ENCODE measurements at places on chromosomes 5 and 9.

GRCh38 chr9:129133082-129133481, 21.9 kb downstream of the PTPA start:
- DNase-seq, result no peak

DNA sequence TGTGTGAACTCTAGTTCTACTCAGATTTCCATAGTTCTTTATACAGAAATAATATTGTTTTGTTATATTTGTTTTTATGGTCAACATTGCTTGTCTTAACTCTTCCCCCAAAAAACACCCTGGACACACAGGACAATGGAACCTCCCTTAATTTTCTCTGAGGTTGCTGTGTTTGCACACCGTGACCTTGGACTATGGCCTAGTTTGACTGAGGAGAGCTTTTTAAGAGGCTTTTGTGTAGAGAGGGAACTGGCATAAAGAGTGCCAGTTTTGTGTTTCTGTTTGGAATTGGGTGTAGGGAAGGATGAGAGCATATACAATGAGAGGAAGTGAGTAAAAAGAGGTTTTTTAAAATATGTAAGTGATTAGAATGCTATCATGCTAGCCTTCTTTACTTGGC, 101.1 kb upstream of the MEF2C start:
- no peak for DNase-seq

DNA sequence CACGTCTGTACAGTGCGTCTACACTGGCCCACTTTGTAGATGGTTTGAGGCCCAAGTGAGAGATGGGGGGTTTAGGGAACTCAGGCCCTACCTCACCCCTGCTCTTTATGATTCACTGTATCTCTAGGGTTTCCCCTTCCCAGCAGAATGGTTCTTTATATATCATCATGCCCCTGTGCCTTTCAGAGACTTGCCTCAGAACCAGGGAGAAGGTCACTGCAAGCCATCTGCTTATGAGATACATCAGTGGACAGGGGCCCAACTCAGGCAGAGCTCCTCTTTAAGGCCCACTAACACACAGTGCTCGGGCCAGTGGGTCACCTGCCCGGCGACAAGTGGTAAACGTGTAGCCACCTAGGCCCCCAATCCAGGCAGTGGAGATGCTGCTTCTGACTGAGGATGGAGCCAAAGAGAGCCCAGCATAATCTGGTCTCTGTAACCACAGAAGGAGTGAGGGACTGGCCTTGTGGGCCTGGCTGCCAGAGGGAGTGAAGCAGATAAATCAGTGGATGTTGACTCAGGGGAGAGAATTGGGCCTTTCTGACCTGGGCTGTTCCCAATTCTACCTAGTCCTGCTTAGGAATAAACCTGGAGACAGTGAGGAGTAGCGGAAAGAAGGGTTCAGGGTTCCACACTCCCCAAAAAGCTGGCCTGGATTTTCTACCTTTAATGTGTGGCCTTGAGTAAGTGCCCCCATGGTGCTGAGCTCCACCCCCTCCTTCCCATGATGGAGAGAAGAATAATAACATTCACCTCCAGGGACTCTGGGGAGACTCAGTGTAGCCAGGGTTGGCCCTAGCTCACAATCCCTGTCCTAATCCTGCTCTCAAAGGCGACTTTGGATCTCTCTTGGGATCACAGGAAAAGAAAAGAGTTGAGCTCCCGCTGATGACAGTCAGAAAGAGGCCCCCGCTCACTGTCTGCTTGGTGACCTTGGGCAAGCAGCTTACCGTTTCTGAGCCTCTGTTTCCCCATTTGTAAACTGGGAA, 2.8 kb upstream of the DUSP1 start:
- no peak for DNase-seq

DNA sequence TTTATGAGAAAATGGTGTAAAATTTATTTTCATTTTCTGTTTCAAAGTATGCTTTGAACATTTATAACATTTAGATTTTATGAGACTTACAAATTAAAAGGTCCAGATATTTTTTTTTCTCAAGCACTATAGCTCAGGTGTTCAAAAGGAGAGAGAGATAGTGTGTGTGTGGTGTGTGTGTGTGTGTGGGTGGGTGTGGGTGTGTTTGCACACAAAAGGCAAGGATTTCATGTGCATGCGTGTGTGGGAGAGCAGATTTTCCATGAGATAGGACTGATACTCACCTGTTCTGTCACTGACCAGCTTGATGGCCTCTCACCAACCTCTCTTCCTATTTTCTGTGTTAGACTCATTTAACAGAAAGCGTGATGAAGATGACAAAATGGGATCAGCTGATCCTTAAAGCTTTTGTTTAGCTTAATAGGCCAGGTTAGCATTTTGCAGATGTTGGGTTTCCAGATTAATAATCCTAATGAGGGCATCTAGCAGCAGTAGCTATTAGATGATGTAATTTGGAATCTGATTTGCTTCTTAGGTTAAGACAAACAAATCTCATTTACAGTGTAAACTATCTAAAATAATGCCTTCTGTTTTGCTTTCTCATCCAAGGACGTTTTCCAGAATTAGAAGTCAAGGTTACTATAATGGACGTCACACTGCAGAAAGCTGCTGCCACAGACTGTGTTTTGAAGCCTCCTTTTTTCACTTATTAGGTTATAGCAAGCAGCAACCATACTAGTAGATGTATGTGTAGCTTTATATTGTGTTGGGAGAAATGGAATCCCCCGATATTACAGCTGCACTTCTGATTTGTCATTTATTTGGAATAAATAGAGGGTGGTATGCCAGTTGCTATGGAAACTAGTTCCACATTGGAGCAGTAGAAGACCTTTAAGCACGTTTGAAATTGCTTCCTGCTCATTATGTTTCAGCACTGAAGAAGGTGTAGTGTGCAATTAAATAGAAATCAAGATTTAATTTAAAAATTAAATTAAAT, 355.6 kb downstream of the TAF11L14 start:
- no peak for DNase-seq

DNA sequence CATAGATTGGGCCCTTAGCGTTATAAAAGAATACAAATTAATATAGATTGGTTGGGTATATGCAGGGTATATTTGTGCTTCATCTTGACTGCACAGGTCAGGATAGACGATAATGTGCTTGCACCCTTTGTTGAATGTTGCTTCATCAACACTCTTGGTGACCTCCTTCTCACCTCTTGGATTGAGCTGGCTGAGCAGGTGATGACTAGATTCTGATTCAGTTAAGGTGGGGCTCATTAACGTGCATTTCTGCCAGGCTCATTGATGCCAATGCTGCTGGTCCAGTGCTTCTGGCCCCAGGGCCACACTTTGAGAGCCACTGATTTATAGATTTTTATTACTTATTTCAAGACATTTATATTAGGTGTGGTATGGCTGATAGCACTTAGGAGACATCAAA, 27.7 kb downstream of the PCSK5 start:
- no peak for DNase-seq

DNA sequence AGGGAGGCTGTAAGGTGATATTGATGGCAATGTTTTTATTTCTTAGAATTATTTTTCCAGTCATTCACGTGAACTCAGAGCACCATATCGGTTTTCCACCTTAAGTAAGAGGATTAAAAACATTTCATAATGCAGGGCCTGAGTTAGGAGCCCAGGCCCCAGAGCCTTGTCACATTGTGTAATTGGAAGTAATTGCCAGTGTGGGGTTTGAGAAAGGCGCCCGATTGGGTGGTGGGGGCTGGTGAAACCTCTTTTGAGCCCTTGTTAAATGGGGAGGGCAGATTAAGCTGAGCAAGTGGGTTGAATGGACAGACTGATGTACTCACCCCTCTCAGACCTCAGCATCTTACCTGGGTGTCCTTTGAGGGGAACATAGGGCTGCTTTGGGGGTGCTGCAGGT, 116.7 kb upstream of the PITX1 start:
- DNase-seq, result no peak

- no peak for DNase-seq
Measured at GRCh38 chr9:127777368-127777980, 992 bp downstream of the SH2D3C start.

- DNase-seq, result no peak
Measured at GRCh38 chr9:124030969-124031451, 19.4 kb downstream of the LHX2 start.

- DNase-seq, result no peak
Measured at GRCh38 chr9:98563212-98563907, 145.4 kb downstream of the GABBR2 start.

DNA sequence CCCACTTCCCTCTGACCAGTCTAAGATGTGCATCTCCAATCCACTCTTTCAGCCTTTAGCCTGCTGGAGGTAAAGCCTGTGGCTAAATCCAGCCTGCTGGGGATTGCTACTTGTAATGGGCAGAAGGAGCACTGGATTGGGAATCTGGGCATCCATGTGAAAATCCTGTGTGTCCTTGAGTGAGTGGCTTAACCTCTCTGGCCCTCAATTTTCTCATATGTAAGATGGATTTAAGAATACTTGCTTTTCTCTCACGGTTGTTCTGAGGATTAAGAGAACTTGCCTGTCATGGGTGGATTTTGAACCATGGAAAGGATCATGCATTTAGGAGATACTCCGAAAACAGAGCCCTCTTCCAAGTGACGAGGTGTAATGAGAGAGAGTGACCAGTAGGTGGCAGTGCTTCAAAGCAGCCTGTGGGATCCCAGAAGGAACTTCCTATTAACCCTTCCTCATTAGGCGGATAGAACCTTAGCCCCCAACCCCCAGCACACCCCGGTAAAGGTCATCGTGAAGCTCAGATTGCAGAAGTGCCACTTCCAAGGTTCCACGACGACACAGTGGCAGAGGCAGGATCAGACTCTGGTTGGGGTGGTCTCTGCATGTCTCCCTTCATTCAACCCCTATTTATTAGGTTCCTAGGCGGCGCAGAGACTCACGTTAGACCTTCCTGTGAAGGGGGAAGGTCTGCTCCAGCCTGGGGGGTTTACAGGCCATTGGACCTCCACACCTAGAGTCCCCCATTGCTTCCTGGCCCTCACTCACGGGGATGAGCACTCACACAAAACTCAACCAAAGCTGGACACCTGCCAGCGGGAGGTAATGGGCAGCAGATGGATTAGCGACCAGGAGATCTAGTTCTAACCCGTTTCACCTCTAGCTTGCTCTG, 68.7 kb upstream of the ZNF618 start:
- DNase-seq, result no peak

DNA sequence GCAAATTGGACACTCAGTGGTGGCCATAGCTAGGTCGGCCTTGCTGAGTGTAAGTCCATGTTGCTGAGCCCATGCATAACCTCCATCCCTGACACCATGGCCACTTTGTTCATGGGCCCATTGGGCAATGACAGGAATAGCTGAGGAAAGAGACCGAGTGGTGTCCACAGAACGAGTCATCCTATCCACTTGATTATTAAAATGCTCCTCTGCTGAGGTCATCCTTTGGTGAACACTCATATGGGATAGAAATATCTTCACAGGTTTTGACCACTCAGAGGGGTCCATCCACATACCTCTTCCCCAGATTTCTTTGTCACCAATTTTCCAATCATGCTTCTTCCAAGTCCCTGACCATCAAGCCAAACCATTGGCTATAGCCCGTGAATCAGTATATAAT, 63.6 kb downstream of the PPIC start:
- DNase-seq, result no peak

DNA sequence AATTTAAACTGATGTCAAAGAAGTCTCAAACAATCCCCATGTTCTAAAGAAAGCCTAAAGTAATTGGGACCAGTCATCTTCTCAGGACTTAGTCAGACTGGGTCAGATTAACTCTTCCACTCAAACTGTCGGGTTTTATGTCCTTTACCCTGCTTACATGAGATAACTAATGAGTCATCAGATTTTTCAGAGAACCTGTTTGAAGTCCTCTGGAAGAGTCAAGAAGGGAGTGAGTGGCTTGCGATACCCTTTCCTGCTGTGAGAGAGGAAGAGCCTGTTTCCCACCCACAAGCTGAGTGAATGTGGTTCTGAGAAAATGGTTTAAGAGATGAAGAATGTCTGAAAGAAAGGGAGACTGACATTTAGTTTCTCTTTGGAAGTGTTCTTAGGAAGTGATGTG, 1866.7 kb upstream of the C9orf72 start:
- no peak for DNase-seq

Measured in activated CD4-positive, CD25-positive, alpha-beta regulatory T cell (primary cell).